ENCODE measurements at places on chromosomes 6 and 20. TPM values are rescaled to one million over a fixed set of nuclear protein-coding genes. Genes with fewer than 3 reads are reported as not detected.
A peak's percentile ranks its signal among the peaks of the same experiment; 100 is the strongest.

The IPCEF1 gene
- total RNA-seq: 1.5 TPM

DNA sequence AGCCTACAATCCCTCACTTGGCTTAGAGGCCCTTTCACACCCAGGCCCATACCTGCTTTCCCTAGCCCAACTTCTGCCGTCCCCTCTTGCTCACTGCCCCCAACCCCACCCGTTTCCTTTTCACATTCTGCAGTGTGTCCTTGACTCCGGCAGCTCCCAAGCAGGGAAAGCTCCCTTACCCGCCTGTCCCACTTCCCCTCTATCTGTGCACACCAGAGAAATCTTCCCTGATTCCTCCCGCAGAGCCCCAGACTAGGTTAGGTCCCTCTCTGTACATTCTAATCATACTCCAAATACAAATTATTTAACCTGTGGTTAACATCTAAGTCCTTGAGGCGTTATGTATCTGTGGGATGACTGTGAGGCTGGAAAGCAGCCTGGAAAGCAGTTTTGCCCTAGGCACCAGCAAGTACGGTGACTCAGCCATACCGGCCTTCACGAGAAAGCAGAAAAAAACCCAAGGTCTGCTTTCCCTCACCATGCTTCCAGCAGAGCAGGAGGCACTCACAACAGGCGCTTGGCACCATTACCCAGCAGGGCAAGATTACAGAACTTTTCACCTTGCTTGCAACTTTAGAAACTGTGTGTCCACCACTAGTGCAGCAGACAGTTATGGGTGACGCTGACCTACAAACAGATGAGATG lies 22.3 kb downstream of the ELOVL5 start:
- peak overlapping the region; percentile 57 for H3K27ac ChIP-seq
- no peak overlapping the region for H3K4me3 ChIP-seq
- DNase-seq: no peak
- H3K36me3 ChIP-seq: peaks cover 2% of the 10 kb centered on the region

DNA sequence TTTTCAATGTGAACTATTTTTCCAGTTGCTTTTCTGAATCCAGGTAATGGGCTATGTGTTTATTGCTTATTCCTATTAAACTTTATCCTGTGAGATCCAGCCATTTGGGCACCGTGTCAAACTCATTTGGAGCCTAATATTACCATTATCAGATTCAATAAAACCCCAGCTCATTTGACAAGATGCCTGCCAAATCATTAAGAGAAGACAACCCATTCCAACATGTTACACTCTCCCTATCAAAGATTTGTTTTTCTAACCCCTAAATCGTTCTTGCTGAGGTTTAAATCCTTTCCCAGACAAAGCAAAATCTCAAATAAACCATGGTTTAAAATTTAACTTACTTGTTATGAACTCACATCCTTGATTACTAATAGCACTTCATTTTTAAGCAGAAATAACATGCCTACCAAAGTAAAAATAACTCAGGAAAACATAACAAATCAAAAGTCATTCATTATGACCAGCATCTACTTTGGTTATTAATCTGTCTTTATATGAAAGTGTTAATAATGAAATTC lies 130.0 kb upstream of the TCF21 start:
- H3K27me3 ChIP-seq: no peaks in the 10 kb centered on the region
- no peak for DNase-seq
- no peaks in the 10 kb centered on the region for H3K36me3 ChIP-seq
- H3K27ac ChIP-seq: no peak overlapping the region
- H3K4me3 ChIP-seq: no peak overlapping the region
- H3K4me1 ChIP-seq: peaks cover 37% of the 10 kb centered on the region

GRCh38 chr6:56902641-56903464 lies 52.1 kb upstream of the BEND6 start:
- DNase-seq: no peak
- peaks cover 14% of the 10 kb centered on the region for H3K36me3 ChIP-seq

GRCh38 chr20:9467995-9468394 lies 46.4 kb upstream of the LAMP5 start:
- H3K27me3 ChIP-seq: no peaks in the 10 kb centered on the region
- no peak overlapping the region for H3K27ac ChIP-seq
- no peak overlapping the region for H3K4me3 ChIP-seq

DNA sequence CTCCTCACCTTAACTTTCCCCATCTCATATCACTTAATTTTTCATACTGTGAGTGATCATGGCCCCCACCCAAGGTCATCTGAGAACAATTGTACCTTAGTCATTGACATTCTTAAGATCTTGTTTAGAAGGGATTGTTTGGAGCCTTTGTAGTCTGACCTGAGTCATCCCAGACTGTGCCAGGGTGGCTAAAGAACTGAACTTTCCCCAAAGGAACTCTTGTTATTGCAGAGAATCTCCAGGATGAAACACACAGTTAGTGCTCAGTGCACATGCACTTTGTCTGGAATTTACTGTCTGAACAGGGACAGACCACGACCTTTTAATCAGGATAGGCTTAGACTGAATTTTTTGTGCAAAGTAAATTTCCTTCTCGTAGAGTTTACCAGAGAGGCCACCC lies 112.6 kb upstream of the CCN2 start:
- DNase-seq: no peak
- no peak overlapping the region for H3K4me3 ChIP-seq
- H3K4me1 ChIP-seq: peaks cover 15% of the 10 kb centered on the region
- H3K27me3 ChIP-seq: no peaks in the 10 kb centered on the region
- H3K36me3 ChIP-seq: peaks cover 3% of the 10 kb centered on the region
- H3K27ac ChIP-seq: peak overlapping the region; percentile 38

DNA sequence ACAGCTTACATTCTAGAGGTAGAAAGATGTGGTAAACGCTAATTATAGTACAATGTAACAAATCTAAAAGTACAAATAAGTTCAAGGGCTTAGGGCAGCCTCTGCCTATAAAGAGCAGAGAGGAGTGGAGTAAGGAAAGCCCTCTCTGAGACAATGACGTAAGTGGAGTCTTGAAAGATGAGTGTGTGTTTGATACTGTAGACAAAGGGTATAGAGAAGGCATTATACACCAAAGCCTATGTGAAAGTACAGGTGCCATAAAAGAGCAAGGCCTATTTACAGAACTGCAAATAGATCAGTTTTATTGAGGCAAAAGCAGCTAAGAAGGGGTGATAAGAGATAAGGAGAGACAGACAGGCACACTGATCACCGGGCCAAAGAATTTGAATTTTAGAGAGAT lies 10.9 kb downstream of the GOPC start:
- DNase-seq: no peak
- H3K4me3 ChIP-seq: no peak overlapping the region
- no peaks in the 10 kb centered on the region for H3K27me3 ChIP-seq
- H3K36me3 ChIP-seq: peaks cover 38% of the 10 kb centered on the region

DNA sequence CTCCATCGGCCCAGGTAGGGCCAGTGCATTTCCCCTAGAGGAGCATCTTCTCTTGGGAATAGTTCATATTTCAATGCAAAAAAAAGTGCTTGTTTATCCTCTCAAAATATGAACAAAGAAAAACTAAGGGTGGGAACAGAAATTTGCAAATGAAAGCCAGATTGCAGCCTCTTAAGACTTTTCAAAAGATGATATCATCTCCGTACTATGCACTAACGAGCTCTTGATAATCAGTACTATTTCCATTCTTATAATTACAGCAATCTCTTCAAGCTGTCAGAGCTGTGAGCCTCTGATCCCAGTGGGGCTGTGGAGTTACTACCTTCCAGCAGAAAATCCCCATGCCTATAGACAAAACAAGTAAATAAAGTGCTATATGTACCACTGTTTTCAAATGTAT lies 77.1 kb downstream of the SOD2 start:
- H3K27me3 ChIP-seq: peaks cover 4% of the 10 kb centered on the region
- H3K4me1 ChIP-seq: no peaks in the 10 kb centered on the region
- no peak for DNase-seq
- H3K36me3 ChIP-seq: no peaks in the 10 kb centered on the region
